Breast epithelium (tissue), 4 donors: ENCODE measurements at places on chromosomes 13 and 19. TPM values are rescaled to one million over a fixed set of nuclear protein-coding genes. Genes with fewer than 3 reads are reported as not detected.

The VMAC gene
- 9.2 TPM for total RNA-seq

The FCAR gene
- total RNA-seq = 1.3 TPM

DNA sequence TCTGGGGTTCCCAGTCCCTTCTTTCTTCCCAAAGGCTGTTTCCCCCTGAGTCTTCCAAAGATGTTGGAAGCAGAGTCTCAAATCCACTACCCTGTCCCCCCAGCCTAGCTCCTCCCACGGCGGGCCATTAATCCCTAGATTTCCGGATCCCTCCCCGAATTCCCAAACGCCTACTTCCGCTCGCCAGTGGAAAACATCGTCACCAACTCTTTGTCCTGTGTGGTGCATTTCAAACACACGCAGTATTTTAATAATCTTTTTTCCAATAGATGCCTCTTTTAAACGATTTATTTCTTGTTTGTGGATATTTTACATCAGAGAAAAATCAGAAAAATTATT, 610 bp downstream of the ZNF791 start:
- DNase-seq = peak; percentile 76

The CRLF1 gene
- 68.6 TPM for total RNA-seq

- peak; percentile 97 for DNase-seq
Observed at GRCh38 chr19:3336680-3337523, 29.5 kb upstream of the NFIC start.

The IFNL1 gene
- not detected for total RNA-seq

The FGF9 gene
- 1.2 TPM for total RNA-seq

The GRIK5 gene
- total RNA-seq = not detected
